ENCODE measurements at places on chromosomes 13 and 19.

DNA sequence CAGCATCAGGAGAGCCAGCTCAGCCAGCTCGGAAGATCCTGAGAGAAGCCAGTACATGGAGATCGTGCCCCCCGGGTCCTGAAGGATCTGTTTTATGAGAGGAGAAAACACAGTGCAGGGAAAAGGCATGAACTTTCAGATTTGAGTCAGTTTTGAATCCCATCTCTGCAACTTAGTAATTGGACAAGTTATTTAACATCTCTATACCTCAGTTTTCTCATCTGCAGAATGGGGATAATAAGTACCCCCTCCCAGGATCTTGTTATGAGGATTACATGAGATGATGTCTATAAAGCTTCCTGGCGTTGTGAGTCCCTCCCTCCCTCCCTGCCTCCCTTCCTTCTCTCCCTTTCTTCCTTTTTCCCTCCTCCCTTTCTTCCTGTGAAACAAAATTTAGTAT is 40.1 kb upstream of the GTF3A start:
- no peak for DNase-seq

- DNase-seq: no peak
Measured at GRCh38 chr13:113723410-113724015, 35.5 kb upstream of the TMEM255B start.

DNA sequence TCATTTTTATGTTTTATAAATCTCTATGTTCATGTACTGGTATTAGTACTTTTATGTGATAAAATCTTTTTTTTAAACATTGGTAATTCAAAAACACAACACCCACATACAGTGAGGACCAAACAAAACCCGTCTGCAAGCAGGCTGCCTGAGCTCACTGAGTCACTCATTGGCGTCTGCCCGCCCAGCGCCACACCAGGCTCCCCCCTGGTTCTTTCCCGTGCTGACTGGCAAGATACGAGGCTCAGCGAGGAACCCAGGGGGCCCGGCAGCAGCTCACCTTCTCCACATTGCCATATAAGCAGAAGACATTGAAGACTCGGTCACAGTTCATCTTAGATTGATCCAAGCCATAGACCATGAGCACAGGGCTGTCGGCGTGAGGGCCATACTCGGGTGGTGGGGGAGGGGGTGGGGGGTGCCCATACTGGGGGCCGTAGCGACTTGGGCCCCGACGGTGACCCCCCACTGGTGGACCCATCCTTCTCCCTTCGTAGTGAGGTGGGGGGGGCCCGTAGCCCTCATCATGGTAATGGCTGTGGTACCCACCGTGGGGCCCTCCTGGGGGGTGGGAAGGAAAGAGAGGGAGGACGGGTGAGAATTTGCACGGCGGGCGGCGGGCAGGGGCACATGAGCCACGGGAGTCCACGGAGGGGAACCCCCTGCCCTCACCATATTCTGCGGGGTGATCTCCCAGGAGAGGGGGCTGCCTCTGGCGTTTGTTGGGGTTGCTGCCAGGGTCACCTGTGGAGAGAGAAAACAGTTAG is 8.4 kb upstream of the ECH1 start:
- DNase-seq: no peak

DNA sequence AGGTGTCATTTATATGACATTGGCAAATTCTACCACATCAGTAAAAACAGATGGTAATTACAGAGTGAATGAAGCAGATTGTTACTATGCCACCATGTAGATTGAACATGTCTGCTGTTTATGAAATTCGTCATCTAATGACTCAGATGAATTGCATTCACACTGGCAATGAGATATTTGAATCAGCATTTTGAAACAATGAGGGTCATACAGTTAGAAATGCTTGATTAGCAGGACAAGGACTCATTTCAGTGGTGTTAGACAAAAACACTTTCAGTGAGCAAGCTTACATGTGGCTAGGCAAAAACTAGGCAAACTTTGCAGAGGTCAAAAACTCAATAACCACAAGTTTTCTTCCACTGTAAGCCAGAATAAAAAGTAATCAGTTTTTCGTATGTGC is 1165.0 kb downstream of the SLITRK1 start:
- no peak for DNase-seq

Measured in stimulated activated CD8-positive, alpha-beta memory T cell treated with anti-CD3 and anti-CD28 coated beads, Interleukin-15, amount 100 ng/mL, for 48 hours (primary cell).